ENCODE measurements at places on chromosomes 11 and 22.

GRCh38 chr22:49137206-49137840 lies 690.4 kb downstream of the BRD1 start:
- no peak for DNase-seq

GRCh38 chr11:12546660-12547059 lies 127.6 kb upstream of the TEAD1 start:
- no peak for DNase-seq

DNA sequence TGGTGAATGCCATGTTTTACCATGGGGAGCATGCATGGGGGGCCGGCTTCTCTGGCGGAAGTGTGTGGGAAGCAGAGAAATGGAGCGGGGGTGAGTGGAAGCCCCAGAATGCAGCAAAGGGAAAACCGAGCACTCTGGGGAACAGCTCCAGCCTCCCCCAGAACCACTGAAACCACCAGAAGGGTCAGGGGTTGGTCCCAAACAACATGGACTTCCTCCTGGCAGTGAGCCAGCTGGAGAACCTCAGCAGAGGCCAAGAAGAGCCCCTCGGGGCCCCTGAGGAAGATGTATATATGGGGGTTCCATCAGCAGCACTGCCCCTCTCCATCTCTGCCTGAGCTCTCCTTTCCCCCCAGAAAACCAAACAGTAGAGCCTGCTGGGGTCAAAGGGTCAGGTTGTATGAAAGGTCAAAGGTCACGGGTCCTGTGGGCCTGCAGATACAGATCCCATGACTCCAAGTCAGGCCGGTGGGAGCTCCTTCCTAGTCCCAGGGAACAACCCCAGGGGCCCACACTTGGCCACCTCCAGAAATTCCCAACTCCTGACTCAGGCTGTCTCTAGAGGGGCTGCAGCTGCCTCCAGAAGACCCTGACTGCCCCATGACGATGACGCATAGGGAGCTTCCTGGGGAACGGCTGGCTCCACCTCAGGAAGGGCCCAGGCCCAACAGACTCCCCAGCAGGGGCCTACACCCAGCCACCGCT lies 48.5 kb upstream of the TIMP3 start:
- no peak for DNase-seq

GRCh38 chr11:46684367-46684766 lies 16.1 kb downstream of the ARHGAP1 start:
- no peak for DNase-seq

GRCh38 chr11:96213500-96213899 lies 129.5 kb downstream of the MAML2 start:
- no peak for DNase-seq

GRCh38 chr11:111358038-111359001 lies 20.8 kb downstream of the POU2AF1 start:
- DNase-seq, result no peak

DNA sequence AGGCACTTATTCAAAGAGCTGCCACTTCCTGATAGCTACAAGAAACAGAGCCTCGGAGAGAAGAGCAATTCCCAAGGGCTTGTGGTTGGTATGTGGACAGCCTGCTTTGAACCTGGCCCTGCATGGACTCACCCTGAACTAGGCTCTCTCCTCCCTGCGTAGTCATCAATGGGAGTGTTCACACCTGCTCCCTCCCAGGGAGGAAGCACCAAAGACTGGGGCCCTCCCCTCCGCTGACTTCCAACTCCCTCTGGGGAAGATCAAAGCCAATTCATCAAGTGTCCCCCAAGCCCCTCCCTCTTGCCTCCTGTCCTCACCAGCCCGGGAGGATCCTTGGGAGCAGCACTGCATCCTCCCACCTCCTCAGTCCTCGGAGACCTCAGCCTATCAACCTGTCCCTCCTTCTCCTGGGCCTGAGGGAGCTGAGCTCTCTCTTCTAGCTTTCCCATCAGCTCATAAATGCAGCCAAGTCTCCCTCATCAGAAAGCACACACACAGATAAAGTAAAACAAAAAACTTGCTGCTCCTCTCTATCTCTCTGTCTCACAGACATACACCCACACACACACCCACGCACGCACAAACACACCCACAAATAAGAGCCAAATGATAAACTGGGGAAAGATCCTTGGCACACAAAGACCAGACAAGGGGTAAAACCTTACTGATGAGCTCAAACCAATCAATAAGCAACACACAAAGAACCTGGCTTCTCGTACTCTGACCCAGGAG lies 3.3 kb downstream of the A4GALT start:
- no peak for DNase-seq
